Non-pigmented ciliary epithelial cell (primary cell): ENCODE measurements at places on chromosomes 6 and 20.
A peak's percentile ranks its signal among the peaks of the same experiment; 100 is the strongest.

- no peak for DNase-seq
Measured at GRCh38 chr20:49281913-49282467, 4.1 kb upstream of the ZNFX1 start.

DNA sequence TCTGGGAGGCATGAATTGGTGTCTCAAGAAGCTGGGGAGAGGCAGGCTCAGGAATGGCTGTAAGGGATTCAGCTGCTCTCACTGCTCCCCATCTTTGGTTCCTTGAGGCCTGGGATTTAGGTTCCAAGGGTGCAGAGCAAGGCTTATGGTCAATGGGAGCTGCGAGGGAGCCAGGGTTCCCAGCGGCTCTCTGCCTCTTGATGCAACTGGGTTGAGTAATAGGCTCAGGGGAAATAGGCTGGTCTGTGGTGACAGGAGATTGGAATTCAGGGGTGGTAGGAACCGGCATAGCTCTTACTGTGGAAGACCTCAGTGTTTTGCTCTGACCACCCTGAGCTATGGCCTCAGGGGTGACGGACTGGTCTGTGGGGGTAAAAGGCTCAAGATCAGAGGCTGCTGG is 13.0 kb upstream of the NRM start:
- DNase-seq: no peak

DNA sequence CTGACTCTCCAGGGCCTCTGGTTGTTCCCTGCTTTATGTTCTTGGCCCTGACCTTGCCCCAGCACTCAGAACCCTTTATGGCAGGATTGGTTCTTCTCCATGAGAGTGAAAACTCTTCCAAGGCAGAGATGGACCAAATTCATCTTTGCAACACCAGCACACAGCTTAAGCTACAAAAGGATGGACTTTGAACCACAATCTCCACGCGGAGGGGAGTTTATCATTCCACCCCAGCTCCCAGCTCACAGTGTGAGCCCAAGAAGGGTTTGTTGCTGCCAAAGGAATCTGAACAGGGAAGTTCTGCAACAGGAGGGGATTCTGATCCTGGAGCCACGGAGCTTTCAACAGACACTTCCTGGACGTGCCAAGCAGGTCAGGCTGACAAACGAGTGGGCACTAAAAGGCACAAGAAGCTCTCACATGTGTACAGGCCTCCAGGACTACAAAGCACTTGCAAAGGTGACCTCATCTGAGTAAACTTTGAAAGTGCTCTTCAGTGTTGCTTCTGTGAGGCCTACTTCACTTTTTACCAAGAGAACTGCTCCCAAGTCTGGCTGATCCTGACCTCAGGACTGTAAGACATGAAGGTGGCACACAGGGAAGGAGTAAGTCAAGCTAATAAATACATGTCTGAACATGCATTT is 8.9 kb downstream of the FITM2 start:
- DNase-seq: no peak

GRCh38 chr20:2137552-2138201 is 36.0 kb downstream of the STK35 start:
- no peak for DNase-seq

DNA sequence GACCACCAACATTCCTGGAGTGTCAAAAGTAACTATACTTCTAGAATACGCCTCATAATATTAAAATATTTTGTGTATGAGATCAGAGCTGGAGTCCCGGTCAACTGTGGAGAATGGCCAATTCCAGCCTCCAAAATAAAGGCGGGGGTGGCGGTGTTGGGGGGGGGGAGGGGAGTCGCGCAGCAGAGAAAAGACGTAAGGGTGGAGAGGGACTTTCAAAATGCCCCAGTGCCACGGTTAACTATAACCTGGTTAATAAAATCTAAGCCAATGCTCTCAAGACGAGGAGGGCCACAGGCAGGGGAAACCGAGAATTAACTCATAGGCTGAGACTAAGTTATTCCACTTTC is 1.3 kb downstream of the NUP153 start:
- no peak for DNase-seq

DNA sequence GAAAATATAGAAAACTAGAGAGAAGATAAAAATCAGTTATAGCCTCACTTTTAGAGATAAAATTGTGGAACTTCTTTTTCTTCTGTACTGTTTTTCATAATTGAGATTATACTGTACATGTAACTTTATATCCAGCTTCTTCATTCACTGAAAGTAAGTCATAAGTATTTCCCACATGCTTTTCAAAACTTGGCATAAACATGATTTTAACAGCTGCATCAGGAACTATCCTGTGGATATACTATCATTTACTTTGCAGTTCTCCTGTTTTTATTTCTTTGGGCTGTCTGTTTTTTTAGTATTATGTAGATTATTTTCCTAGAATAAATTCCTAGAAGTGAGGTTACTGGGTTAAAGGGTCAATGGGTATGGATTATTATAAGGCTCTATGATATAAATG is 14.8 kb downstream of the DSTN start:
- DNase-seq: no peak

DNA sequence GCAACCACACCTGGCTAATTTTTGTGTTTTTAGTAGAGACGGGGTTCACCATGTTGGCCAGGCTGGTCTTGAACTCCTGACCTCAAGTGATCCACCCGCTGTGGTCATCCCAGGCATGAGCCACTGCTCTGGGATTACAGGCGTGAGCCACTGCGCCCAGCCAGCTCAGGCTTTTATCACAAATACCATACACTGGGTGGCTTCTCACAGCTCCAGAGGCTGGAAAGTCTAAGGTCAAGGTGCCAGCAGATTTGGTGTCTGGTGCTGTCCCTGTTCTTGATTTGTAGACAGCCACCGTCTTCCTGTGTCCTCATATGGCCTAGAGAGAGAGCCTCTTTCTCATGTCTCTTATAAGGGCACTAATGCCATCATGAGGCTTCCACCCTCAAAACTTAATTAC is 25.9 kb downstream of the SHLD1 start:
- no peak for DNase-seq

GRCh38 chr6:64376394-64376793 is 740.8 kb downstream of the PHF3 start:
- no peak for DNase-seq

- DNase-seq: no peak
Measured at GRCh38 chr6:156978948-156979347, 201.8 kb downstream of the ARID1B start.

DNA sequence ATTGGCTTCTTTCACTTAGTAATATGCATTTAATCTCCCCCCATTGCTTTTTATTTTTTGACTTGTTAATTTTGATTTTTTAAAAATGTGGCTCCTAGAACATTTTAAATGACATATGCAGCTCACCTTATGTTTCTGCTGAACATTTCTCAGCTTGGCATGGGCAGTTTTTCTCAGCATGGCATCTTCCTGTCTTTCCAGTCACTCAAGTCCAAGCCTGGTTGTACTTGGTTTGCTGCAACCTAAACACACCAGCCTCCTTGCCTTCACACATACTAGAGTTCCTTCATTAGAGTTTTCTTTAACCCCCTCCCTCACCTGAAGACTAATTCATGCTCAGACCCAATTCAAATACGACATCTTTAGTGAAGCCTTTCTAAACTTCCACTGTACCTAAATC is 86.4 kb downstream of the ZHX3 start:
- DNase-seq: no peak

GRCh38 chr6:43931201-43931600 is 161.2 kb downstream of the VEGFA start:
- DNase-seq: no peak

DNA sequence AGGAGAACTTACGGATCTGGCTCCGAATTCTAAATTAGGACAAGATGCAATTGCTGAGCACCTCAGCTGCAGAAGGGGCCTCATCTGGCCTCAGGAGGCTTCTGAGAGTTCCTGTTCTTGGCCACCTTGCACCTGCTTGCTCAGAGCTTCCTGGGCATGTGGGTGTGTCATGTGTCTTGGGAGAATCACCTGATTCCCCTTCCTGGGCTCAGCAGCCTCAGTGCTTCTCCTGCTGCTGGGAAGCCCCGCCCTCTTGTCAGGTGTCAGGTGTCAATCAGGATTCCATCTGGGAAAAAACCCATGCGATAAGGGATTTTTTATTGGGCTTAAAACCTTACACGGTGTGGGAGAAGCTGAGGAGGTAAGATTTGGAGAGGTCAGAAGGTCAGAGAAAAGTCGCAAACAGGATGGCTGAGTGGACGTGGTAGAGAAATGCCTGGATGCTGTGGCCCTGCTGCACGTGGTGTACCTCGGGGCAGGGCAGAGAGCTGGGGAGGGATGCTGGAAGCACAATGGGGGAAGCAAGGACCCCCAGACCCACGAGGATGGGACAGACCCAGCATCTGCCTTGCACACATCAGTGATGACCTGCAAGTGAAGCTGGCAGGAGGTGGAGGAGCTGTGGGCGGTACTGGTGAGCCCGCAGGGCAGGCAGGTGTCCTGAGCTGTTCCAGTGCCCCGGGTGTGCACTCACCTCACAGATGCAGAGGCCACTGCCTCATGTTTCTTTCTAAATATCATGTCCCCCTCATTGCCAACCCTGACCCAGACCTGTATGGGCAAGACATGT is 170.8 kb downstream of the CDH4 start:
- DNase-seq: no peak

- no peak for DNase-seq
Measured at GRCh38 chr6:88761237-88762031, 202.0 kb downstream of the RNGTT start.

- DNase-seq: no peak
Measured at GRCh38 chr6:66086532-66086931, 379.5 kb upstream of the EYS start.

- DNase-seq: no peak
Measured at GRCh38 chr6:11938285-11938890, 73.7 kb upstream of the HIVEP1 start.

DNA sequence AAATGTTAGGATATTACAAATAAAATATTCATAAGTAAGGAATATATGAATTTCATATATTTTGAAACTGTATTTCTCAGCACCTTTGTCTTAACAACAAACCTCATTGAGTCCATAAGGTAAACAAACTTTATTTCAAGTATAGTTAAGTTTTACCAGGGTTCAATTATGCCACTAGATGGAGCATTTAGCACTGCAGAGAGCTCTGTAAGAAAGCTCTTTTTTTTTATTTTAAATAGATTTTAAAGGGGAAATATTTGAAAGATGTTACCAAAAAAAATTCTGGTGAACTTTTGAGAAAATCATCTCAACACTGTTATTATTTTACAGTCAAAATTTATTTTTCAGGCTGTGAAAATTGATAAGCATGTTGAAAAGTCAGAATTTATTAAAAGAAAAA is 955.2 kb upstream of the EYS start:
- DNase-seq: peak; percentile 24

GRCh38 chr20:21325296-21325695 is 22.2 kb downstream of the XRN2 start:
- DNase-seq: no peak

DNA sequence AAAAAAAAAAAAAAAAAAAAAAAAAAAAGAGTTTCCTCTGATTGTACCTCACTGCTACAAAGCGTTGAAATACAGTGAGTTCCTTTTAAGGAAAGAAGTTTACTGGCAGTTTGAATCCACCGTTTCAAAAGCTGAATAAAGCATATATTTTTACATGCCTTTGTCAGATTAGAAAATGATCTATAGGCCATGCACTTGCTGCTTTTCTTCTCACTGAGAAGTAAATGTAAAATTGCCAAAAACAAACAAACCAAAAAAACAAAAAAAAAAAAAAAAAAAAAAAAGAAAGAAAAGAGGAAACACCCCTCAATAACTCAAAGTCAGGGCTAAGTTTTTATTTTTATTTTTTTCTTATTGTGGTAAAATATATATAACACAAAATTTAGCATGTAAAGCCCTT is 81.9 kb downstream of the LYRM4 start:
- no peak for DNase-seq

DNA sequence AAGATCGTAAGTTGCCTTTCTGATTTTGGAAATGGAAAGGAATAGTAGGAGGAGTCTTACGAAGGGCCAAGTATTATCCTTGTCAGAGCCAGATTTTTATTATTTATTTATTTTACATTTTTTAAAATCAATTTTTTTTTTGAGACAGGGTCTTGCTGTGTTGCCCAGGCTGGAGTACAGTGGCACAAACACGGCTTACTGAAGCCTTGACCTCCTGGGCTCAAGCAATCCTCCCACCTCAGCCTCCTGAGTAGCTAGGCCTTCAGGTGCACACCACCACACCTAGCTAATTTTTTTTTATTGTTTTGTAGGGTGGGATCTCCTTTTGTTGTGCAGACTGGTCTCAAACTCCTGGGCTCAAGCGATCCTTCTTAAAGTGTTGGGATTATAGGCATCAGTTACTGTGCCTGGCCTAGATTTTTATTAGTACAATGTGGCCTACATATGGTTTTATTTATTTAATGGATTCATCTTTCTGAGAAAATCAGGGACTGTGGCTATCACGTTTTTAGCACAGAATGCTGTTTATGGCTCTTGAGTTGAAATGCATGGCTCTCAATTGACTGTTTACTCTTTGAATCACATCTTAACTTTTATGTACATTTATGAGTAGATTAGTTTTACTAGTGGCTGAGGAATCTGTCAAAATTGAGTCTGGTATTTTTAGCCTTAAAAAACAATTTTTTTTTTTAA is 16.7 kb downstream of the CDC5L start:
- no peak for DNase-seq

DNA sequence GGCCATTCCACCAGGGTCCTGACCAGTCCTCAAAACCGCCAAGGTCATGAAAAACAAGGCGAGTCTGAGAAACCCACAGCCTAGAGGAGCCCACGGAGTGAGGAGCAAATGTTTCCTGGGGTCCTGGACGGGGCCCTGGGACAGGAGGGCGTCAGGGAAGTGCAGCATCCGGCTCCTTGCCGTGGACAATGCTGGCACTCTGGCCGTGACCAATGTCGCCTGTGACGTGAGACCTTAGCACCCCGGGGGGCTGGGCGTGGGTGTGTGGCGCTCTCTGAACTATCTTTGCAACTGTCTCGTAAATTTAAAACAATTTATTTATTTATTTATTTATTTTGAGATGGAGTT is 34.1 kb upstream of the SLCO4A1 start:
- no peak for DNase-seq

GRCh38 chr6:10019851-10020250 is 395.0 kb downstream of the TFAP2A start:
- DNase-seq: no peak

- no peak for DNase-seq
Measured at GRCh38 chr20:22536141-22536828, 48.1 kb downstream of the FOXA2 start.

DNA sequence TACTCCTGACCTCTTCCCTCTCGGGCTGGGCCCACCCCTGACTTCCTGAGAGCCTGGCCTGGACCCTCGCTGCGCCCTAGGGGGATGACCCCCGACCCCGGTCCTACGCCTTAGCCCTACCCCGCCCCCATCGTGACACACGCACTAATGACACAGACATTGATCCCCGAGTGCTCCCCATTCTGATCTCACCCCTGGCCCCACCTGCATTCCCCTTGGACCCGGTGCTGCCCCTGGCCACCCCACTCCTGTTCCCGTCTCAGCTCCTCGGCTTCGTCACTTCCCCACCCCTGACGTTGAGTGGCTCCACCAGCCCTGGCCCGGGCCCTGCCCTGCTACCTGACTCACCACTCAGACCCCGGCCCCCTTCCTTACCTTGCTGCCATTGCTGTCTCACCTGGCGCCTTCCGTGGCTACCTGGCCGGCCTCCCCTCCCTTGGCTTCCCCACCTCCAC is 12.1 kb downstream of the RBCK1 start:
- DNase-seq: no peak

GRCh38 chr20:41204304-41205265 is 67.2 kb downstream of the PLCG1 start:
- DNase-seq: no peak

- no peak for DNase-seq
Measured at GRCh38 chr6:29146179-29146578, 24.5 kb upstream of the OR2J2 start.
